T-helper 2 cell (primary cell): ENCODE measurements at places on chromosomes 6 and 20.

DNA sequence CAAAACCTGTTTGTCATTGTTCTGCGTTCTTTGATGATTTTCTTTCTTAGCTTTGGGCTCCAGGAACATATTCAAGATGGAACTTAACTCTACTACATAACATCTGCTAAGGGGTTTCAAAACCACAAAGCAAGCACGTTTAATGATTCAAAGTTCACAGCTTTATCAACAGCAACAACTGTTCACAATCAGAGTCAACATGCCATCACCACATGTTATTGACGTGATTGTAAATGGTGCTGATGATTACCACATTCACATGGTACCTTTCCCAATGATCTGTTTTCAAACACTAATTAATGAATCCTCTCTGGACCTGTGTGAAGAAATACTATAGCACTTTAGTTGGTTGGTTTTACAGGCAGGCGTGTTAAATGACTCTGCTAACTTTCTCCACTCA, 180.6 kb upstream of the CEP162 start:
- DNase-seq: no peak

DNA sequence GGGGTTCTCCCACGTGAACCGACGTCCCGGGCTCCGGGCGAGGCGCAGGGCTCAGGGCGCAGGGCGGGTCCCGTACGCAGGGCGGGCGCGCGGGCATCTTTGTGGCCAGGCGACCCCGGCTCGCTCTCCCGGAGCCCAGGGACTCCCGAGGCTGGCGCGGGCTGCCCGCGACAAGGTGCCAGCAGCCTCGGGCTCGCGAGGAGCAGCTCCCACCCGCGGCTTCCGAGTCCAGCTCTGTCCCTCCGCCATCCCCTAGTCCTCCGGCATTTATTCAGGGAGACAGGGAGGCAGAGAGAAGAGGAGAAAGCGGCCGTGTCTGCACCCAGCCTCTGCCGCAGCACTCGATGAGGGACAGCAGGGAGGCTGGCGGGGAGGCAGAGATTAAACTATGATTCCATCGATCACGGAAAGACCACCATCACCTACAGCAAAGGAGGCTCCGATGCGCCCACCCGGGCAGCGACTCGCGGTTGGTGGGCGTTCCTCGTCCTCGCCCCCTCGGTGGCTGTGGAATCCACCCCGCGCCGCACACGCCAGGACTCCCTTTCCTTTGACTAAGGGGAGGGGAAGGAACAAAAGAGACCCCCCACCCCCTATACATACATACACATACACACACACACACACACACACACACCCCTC, 1.1 kb downstream of the RGS17 start:
- DNase-seq: no peak

- DNase-seq: no peak
Measured at GRCh38 chr20:44093249-44093582, 93.8 kb downstream of the JPH2 start.

- no peak for DNase-seq
Measured at GRCh38 chr6:24445704-24446103, 43.0 kb downstream of the MRS2 start.

DNA sequence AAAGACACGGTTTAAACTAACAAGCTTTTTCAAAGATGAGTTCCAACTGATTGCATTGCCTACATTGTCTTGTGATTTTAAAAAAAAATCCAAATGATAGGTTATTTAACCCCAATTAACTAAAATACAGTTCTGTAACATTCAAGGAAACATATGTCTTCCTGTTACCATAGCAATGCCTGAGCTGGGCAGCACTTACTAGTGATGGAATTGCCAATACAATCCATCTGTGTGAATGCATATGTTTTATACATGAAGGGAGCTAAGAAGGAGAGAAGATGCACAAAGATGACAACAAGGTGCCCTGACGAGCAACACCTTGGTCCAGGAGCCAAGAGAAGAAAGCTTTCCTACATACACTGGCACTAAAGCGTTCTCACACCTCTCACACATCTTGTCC, 68.7 kb downstream of the POPDC3 start:
- DNase-seq: no peak

DNA sequence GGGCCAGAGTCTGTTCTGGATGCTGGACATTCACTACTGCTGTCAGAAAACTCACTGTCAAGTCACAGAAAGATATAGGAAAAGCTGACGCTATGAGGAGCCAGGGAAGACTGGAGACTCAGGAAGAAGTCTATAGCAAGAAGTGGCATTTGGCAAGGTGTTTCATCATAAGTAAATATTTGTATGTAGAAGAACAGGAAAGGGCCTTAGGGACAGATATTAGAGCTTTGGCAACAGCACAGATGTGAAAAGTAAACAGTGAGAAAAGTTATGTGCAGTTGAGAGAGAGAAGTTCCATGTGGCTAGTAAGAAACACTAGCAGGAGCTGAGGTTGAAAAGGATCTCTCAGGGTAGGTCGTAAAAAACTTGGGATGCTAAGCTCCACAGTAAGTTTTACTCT, 868.9 kb downstream of the PHF3 start:
- DNase-seq: no peak

DNA sequence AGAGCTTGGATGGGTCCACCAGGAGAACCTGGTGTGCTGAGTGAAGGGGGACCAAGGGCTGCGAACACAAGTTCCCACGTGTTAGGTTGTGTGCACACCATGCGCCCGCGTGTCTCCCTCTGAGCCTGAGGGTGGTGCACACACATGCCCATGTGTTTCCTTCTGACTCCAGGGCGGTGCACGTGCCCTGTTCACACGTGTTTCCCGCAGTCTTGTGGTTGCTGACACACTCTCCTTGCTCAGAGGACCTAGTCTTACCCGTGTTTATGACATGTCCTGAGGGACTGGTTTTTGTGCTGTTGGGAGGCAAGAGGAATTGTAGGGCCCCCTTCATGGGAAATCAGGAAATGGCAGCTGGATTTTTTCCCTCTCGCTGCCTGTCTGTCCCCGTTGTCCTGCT, 36.3 kb upstream of the PCMTD2 start:
- DNase-seq: no peak

DNA sequence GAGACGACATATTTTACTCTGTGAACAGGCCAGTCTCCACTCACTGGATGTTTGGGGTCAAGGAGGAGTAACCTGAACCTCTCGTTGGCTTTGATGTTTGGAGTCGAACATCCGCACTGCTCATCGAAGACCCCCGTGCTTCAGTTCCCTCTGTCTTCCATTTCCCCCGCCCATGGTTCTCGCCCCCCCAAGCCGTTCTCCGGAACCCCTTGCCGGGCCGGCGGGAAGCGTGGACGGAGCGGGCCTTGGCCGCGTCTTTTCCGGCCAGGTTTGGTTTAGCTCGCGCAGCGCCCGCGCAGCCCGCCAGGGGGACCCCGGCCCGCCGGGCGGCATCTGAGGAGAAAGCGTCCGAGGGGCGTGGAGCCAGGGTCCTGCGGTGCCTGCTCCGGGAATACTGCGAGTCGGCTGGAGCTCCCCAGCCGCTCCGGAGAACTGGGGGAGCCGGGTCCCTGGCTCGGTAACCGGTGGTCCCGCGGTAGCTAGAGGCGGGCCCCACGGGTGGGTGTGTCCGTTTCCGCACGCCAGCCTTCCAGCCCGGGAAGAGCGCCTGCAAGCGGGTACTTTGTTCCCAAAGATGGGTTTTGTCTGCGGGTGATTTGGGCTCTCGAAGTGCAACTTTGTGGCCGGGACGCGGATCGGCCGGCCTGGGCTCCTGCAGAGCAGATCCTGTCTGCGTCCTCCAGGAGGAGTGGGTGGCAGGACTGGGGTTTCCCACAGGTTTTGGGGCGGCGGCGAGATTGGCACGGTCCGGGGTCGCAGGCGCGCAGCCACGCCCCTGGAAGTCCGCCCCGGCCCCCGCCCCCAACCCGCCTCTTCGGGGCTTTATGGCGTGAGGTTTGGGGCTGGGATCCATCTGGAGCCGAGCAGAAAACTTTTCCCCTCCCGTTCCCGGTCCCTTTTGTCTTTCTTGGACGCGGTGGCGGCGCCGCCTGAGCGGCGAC, at the start of gene TMEM200A:
Gene TMEM200A, plus strand, starts transcription at position 852 of the 941 bp plus-strand sequence. CDS start 74,406 bp downstream, outside the sequence.
- peak; percentile 54 for DNase-seq

- peak; percentile 27 for DNase-seq
Measured at GRCh38 chr20:6583134-6583738, 184.2 kb upstream of the BMP2 start.

- DNase-seq: no peak
Measured at GRCh38 chr20:57493091-57493615, 31.8 kb downstream of the CTCFL start.
